ENCODE measurements at places on chromosomes 7 and 10.
A peak's percentile ranks its signal among the peaks of the same experiment; 100 is the strongest.

- DNase-seq: no peak
Measured at GRCh38 chr7:151683615-151684407, 164.1 kb upstream of the RHEB start.

DNA sequence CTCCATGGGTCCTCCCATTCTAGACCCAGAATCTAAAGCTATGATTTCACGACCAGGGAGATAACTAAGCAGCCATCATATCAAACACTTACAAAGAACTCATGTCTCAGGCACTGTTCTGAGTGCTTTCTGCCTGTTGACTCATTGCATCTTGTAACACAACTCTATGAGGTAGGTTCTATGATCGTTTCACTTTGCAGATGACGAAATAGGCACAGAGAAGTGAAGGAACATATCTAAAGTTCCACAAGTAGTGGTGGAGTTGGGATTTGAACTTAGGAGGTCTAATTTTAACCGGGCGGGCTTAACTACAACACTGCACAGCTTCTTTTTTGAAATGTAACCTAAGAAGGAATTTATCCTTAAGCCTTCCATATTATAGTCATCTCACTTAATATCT is 2.9 kb downstream of the RBP4 start:
- no peak for DNase-seq

- no peak for DNase-seq
Measured at GRCh38 chr7:27182861-27183681, 2.0 kb downstream of the HOXA11 start.

- DNase-seq: no peak
Measured at GRCh38 chr10:69955897-69956740, 96.5 kb upstream of the MACROH2A2 start.

- DNase-seq: no peak
Measured at GRCh38 chr10:17035446-17035845, 94.2 kb downstream of the CUBN start.

DNA sequence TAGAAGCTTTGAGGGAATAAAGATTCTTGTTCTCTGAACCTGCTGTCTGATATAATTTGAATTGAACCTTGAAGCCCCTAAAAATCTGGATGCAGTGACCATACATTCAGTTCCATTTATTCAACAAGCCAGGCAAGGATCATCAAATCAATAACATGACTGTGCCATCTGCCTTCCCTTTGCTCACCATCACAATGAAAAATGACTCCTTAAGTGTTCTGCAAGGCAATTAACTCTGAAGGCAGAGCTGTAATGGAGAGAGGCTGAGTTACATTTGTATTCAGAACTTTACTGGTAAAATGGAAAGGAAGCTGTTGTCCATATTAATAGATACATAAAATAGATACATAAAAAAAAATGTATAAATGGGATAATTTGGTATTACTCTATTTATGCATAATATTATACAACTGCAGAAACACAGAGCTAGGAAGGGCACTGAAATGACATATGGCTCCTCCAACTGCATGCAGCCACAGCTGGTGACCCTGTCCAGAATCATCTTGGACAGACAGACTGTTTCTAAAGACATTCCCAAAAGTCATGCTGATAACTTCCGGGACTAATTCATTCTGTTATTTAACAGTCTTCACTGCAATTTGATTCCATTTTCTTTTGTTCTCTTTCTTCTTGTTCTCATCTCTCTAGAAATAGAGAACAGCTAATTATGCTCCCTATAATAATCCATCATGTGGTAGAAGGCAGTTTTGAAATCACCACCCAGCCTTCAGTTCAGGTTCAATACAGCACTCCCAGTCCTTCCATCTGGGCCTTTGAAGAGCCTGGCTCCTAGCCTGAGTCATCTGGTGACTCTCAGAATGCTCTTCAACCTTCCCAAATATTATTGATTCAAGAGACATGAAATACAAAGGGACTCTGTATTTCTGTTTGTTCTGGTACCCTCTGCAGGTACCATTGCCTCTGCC is 412.6 kb downstream of the GFRA1 start:
- no peak for DNase-seq

GRCh38 chr10:78412605-78413004 is 378.9 kb downstream of the RPS24 start:
- no peak for DNase-seq

DNA sequence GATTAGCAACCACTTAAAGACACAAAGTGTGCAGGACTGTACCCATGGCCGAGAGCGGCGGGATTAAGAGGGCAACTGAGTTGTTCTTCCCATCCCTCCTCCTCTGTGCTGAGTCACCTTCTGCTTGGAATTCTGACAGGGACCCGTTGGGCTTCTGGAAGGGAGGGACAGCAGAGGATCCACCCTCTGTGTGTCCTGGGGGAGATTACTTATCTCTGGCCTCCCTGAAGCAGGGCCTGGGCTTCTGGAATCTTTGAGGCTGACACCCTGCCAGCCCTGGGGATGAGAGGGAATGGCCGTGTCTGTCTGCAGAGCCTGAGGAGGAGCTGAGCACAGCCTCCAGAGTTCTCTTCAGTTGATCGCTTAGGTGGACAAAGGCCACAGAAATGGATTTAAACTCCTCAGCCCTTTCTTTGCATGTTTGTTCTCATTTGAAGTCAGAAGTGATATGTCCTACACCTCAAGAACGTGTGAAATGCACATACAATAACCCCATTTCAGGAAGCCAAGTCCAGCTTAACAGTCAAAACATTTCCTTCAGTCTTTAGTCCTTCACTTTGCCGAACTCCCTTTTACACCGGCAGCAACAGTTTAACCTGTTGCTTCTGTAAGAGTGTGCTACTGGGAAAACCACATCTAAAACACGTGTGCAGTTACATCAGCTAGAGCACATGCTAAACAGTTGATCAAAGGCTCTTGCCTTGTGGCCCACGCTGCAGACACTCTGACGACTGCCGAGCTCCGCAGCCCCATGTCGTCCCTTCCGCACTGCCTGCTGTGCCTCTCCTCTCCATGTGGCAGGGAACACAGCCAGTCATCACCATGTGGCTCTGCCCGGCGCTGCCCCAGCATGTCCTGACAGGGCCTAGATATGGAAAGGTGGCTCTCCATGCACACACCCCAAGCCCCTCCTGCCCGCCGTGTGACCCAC is 55.7 kb downstream of the IKZF1 start:
- peak; percentile 82 for DNase-seq

DNA sequence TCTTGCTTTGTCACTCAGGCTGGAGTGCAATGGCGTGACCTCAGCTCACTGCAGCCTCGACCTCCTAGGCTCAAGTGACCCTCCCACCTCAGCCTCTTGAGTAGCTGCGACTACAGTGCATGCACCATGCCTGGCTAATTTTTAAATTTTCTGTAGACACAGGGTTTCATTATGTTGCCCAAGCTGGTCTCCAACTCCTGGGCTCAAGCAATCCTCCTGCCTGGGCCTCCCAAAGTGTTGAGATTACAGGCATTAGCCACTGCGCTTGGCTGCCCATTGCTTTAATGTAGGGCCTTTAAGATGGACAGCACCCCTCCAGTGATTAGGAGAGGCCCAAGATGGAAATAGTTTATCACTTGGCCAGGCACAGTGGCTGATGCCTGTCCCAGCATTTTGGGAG is 39.4 kb downstream of the NIPSNAP2 start:
- DNase-seq: no peak

- no peak for DNase-seq
Measured at GRCh38 chr10:99523251-99523773, 9.4 kb upstream of the NKX2-3 start.

DNA sequence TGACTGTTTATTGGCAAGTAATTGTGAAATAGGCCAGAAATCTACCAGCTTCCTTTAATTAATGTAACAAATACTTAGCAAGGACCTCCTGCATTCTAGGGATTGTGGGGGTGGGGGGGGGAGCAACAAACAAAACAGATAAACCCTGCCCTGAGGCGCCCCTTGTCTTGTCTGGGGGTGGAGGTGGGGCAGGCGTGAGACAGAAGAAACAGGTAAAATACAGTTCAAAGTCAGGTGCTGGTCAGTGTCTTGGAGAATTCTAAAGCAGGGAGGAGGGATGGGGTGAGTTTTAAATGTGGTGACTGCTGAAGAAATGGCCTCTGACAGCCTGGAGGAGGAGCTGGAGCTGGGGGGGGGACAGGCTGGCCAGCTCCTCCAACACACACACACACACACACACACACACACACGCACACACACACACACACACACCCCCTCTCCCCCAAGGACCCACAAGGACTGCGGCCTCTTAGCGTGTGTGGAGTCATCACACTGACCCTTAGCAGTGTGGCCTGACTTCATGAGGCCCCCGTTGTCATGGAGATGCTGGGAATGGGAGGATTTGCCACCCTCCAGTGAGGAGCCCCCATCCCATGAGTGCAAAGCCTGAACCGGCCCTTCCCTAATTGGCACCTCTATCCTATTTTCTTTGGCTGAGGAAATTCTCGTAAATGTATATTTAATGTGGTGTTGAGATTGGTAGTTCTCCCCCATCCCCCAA is 190.4 kb downstream of the MGMT start:
- DNase-seq: no peak

GRCh38 chr10:28403090-28403489 is 100.2 kb upstream of the MPP7 start:
- DNase-seq: no peak

- DNase-seq: no peak
Measured at GRCh38 chr7:17020250-17020649, 138.5 kb upstream of the AGR3 start.

GRCh38 chr7:36526863-36527548 is 137.3 kb downstream of the ANLN start:
- peak; percentile 11 for DNase-seq

DNA sequence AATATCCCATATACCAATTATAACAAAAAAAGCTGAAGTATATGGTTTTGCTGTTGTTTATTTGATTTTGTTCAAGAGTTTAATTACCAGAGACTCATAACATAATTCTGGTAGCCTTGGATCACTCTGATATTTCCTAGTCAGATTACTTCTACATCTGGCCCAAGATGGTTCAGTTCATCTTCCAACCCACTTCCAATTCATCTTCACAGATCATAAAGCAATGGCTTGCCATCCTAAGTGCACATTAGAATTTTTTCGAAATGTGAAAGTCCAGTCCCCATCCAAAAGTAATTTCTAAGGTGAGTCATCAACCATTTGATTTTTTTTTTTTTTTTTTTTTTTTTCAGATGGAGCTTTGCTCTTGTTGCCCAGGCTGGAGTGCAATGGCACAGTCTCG is 8.0 kb upstream of the HIBADH start:
- DNase-seq: no peak

- DNase-seq: no peak
Measured at GRCh38 chr10:111072232-111072631, 4.6 kb upstream of the ADRA2A start.

GRCh38 chr7:77473229-77474005 is 57.3 kb upstream of the GSAP start:
- no peak for DNase-seq

DNA sequence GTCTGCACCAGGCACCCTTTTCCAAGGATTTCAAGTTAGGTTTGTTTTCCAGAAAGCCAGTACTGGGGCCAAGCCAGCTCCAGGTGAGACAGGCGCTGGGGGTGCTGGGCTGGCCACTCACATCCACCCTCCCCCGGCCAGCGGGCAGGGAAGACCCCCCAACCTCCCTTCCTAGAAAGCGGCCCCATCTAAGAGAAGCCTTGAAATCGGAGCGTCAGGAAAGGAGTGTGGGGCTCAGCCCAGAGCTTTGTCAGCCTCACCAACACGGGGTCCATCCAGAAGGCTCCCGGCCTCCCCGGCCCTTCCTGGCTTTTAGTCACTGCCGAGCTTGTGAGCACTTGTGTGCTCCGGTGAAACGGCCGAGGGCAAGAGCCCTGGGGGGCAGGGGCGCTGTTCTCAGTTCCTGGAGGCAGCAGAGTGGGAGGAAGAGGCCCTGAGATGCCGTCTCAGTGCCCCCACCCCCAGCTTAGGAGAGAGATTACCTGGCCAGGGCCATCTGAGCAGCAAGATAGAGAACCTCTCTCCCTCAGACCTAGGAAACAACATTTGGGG is 39.6 kb downstream of the PDGFA start:
- DNase-seq: no peak

GRCh38 chr10:122276611-122277208 is 5.6 kb downstream of the BTBD16 start:
- no peak for DNase-seq

- no peak for DNase-seq
Measured at GRCh38 chr10:59047180-59047579, 129.3 kb upstream of the PHYHIPL start.

DNA sequence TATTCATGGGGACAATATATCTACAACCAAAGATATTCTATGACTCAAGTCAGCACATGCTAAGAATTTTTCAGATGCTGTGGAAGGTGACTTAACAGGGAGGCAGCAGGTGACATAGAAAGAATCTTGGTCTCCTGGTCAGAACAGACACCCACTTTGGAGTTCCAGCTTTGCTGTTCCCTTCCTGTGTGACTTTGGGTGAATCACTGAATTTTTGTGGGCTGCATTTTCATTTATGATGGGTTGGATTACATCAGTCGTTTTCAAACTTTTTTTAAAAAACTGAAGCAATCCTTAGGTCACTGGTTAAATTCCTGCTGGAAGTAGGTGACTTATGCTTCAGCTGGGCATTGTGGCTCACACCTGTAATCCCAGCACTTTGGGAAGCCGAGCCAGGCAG is 24.9 kb downstream of the RGR start:
- DNase-seq: no peak

DNA sequence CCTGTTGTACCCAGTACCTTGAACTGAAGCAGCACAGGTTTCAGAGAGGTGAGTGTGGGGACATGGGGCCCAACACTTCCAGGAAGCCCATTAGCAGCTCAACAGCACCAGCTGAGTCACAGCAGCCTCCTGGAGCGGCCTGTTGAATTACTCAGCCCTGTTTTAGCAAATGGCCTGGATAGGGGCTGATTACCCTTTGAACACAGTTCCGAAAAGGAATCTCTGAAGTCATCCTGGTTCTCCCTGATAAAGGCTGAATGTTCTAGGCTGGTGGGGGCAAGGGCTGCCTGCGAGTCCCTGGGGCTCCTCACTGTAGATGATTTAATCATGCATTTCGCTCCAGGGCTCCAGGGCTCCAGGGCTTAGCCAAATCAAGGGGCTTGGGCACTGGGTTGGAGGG is 287.5 kb downstream of the GRID1 start:
- DNase-seq: no peak

Data from activated T-cell treated with anti-CD3 and anti-CD28 coated beads, Interleukin-2, amount 50 U/mL, for 72 hours (primary cell).